ENCODE measurements at places on chromosomes 2 and 18. TPM values are rescaled to one million over a fixed set of nuclear protein-coding genes. Genes with fewer than 3 reads are reported as not detected.

DNA sequence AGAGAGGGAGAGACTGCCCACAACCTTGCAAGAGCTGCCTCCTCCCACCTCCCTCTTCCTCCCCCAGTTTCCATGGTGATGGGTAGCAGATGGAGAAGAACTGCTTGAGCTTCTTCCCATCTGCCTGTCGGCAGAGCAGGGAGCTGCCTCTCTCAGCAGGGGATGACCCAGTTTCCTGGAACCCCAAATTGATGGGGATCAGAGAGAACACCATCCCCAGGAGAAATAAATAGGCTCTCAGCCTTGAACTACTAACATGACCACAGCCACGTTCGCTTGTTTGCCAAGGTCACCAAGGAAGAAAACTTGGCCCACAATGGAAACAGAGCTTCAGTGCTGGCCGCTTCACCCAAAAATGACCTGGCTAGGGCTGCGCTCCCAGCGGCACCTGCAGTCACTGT, 82.2 kb downstream of the ADD2 start:
- no peak for DNase-seq

AGFG1 gene
- total RNA-seq: 106 TPM

ALPG gene
- not detected for total RNA-seq

- DNase-seq: no peak
Observed at GRCh38 chr18:48947092-48947491, 3.7 kb downstream of the SMAD7 start.

DNA sequence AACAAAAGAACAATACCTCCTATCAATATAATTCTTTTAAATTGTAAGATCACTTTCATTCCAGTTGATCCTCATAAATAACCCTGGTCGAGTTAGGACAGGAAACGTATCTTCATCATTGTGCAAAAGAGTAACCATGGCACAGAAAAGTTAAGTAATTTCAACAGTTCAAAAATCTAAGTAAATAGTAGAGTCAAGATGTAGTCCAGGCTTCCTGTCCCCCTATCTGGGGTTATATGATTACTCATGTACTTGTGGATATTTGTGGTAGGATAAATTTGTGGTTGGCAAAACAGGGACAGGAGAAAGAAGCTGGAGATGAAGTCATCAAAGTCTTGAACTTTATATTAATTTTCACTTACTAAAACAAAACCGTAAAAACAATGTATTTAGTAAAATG, 772.6 kb downstream of the TSN start:
- DNase-seq: peak; percentile 73

SCN1A gene
- total RNA-seq: 0.02 TPM

- DNase-seq: peak; percentile 68
Observed at GRCh38 chr2:238097988-238098871, 1.9 kb upstream of the ESPNL start.
